ENCODE measurements at places on chromosomes 13 and 19. TPM values are rescaled to one million over a fixed set of nuclear protein-coding genes. Genes with fewer than 3 reads are reported as not detected.
A peak's percentile ranks its signal among the peaks of the same experiment; 100 is the strongest.

DNA sequence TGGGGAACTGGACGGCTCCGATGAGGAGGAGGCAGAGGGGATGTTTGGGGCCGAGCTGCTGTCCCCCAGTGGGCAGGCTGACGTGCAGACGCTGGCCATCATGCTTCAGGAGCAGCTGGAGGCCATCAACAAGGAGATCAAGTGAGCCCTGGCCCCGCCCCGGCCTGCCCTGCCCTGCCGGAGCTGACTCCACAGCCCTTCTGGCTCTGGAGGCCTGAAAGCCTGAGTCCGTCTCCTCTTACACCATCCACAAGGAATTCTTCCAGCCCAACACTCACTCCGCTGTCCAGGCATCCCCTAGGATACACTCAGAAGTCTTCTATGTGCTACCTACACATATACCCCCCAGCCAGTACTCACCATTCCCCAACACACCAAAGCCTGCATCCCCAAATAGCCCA lies 17.4 kb downstream of the PPFIA3 start:
- no peak for ATAC-seq

DNA sequence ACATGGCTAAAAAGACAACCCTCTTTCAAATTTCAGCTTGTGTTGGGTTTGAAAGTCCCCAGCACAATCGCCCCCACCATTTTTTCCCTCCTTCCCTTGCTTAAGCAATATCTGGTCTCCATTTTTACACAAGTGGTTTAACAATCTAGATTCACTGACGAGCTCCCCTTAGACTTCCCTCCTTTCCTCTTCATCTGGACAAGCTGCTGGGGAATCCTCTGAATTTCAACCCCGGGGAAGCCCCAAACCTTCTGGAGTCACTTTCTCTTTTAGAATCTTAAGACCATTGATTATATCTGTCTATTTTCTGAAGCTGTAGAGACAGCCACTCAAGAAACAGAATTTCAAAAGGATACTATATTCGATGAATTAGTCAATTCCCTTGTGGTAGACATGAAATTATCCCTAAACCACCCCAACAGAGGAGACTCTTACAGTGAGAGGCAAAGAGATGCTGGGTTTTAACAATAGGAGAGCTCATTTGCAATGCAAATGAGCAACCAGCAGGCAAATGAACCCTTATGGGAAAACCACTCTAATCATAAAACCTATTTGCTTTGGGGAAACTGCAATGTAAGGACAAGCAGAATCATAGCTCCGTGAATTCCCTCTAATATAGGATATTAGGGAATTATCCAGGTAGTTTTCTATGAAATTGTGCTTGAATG lies 78.9 kb downstream of the TEX26 start:
- no peak for ATAC-seq

HOMER3 gene
- total RNA-seq, result 14.1 TPM

CEACAM1 gene
- 97.8 TPM for total RNA-seq

- no peak for ATAC-seq
Observed at GRCh38 chr13:40928980-40929379, 90.1 kb downstream of the ELF1 start.

- ATAC-seq, result peak; percentile 33
Observed at GRCh38 chr19:58009301-58009665, 6.7 kb upstream of the ZNF606 start.

CAPN12 gene
- 2.2 TPM for total RNA-seq

GRCh38 chr19:18867199-18867598 lies 28.8 kb downstream of the CERS1 start:
- ATAC-seq, result no peak

DNA sequence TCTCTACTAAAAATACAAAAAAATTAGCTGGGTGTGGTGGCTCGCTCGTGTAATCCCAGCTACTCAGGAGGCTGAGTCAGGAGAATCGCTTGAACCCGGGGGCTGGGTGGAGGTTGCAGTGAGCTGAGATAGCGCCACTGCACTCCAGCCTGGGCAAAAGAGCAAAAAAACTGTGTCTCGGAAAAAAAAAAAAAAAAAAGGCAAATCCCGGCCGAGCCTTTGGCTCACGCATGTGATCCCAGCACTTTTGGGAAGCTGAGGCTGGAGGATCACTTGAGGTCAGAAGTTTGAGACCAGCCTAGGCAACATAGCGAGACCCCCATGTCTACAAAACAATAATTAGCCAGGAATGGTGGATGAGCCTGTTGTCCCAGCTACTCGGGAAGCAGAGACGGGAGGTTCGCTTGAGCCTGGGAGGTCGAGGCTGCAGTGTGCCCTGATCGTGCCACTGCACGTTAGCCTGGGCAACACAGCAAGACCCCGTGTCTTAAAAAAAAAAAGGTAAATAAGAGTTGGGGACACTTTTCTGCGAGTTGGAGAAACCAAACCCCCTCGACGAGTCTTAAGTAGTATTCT lies 574 bp upstream of the GPX4 start:
- no peak for ATAC-seq

CD22 gene
- total RNA-seq, result 2.5 TPM

DNA sequence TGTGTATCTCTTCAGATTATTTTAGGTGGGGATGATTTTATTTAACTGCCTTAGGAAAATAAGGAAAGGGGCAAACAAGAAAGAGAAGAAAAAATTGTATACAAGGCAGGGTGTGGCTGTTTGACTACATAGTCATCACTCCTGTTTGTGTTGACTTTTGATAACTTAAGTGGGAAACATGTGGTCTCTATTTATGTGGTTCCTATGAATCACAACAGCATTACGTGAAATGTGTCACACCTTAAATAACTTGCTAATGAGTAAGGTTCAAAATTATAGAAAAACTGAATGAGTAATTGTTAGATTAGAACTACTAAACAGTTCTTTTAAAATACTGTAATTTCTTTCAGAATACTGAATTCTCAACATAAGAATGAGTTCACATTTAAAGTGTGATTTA lies 69.3 kb downstream of the LMO7 start:
- peak; percentile 98 for ATAC-seq

GRCh38 chr13:40428354-40428753 lies 238.1 kb downstream of the FOXO1 start:
- no peak for ATAC-seq

B3GNT8 gene
- total RNA-seq, result 40.4 TPM

GRCh38 chr19:45607071-45608029 lies 5.3 kb upstream of the GPR4 start:
- ATAC-seq, result peak; percentile 73

DNA sequence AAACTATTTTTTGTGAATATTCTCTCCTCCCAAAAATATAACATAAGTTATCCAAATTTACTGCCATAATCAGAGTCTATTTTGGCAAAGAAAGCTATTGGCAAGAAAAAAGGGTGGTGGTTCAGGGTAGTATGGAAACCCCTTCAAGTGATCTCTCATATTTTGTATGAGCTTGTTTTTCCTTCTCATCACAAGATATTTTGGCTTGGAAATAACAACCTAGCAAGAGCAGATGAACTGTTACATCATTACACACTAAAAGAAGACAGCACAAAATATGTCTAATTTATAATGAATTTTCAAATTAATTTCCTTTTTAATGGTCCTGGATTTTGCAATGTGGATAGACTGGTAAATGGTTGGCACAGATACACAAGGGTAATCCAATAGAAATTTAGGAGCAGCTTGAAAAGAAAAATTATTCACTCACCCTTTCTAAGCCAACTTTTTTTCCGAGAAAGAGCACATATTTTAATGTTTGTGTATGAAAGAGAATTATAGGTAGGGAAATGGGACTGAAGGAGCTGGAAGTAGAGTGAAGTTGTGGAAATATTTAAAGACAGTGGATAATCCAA lies 225.1 kb downstream of the EFNB2 start:
- ATAC-seq, result no peak

All from esophagus mucosa (tissue), 1 donor.